NCI-H82 (cell line): ENCODE measurements at places on chromosomes 3 and 15.
A peak's percentile ranks its signal among the peaks of the same experiment; 100 is the strongest.

GRCh38 chr3:13073326-13074005 lies at the start of gene IQSEC1:
Gene IQSEC1, minus strand, starts transcription at chr3:13073429. Its CDS starts 415 bp downstream, at chr3:13073014.
- peak; percentile 77 for DNase-seq

GRCh38 chr3:185767002-185767688 lies 57.7 kb downstream of the IGF2BP2 start:
- DNase-seq = no peak

- no peak for DNase-seq
These were observed 510.1 kb upstream of the CFAP20DC start for GRCh38 chr3:59559721-59560435.

DNA sequence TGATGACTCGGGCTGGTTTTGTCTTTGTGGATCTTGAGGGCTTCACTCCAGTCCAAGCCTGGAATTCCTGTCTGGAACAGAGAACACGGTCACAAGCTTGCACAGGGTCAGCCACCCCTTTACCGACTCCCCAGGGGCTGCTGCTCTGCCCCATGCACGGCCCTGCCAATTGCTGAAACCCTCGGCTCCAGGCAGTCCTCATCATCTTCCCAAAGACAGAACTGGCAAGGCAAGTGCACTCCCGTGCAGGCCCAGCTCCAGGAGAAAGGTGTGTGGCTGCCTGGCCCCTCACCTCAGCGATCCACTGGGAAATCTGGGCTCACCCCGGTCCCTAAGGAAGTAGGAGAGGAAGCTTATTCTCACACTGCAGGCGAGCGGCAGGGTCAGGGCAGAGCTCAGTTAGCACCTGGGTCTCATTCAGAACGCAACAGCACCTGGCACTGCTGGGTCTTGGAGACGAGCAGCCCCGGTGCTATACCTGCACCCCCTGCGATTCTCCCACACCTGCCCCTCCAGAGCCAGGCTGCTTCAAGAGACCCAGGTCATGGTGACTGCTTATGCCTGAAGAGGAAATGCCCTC lies 7.2 kb downstream of the MAP6D1 start:
- no peak for DNase-seq

GRCh38 chr3:89262309-89262929 lies 155.0 kb downstream of the EPHA3 start:
- DNase-seq = no peak

GRCh38 chr15:70792171-70792573 lies 28.8 kb upstream of the UACA start:
- no peak for DNase-seq

DNA sequence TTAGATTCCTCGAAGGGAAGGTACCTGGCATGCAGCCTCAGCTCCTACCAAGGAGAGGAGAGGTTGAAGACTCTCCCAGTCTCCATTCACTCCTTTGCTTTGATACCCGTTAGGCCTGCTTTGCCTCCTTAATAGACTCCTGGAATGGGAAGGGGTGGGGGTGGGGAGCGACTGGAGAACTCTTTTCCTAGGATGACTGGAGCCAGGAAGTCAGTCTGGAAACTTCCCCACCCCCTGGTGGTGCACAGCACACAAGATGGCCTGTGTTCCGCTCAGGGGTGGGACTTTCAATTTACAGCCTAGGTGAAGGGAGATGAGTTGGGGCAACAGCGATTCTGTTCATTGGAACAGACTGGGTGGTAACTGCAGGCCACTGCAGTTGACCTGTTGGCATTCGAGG lies 21.4 kb upstream of the CELF6 start:
- DNase-seq = peak; percentile 82

DNA sequence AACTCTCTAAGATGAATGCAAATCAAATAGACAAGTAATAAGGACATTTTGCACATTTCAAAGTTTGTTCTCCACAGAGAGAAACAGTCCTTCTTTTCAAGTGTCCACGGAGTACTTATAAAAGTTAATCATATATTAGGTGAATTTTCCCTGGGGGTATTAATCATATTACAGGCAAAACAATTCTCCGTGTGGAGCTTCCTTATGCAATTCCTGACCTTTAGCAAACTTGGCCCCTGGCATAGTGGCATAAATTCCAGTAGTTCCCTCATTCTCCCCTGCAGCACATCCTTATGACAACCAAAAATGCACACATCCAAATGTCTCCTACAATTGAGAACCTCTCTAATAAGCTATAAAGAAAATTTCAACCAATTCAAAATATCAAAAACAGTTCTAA lies 34.4 kb downstream of the FSIP1 start:
- DNase-seq = no peak

DNA sequence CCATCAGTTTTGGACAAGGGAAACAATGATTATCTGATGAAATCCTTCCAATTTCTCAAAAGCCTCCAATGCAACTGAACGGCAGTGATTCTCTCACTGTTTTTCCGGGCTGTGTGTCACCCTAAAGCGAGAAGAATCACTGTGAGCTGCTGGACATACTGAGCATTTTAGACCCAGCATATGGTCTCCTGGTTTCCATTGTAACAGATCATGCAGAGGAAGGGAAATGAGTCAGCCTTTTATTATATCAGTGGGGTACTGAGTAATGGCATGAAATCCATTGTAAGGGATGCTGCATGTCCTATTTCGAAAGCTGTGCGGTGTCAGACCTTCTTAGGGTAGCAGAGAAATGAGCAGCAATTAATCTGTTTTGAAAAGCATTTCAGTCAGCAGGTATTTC lies 287.1 kb downstream of the IL5RA start:
- no peak for DNase-seq

- peak; percentile 36 for DNase-seq
These were observed 16.0 kb downstream of the WDR73 start for GRCh38 chr15:84638103-84638502.

- no peak for DNase-seq
These were observed 25.7 kb upstream of the NR2F2 start for GRCh38 chr15:96304839-96305238.

DNA sequence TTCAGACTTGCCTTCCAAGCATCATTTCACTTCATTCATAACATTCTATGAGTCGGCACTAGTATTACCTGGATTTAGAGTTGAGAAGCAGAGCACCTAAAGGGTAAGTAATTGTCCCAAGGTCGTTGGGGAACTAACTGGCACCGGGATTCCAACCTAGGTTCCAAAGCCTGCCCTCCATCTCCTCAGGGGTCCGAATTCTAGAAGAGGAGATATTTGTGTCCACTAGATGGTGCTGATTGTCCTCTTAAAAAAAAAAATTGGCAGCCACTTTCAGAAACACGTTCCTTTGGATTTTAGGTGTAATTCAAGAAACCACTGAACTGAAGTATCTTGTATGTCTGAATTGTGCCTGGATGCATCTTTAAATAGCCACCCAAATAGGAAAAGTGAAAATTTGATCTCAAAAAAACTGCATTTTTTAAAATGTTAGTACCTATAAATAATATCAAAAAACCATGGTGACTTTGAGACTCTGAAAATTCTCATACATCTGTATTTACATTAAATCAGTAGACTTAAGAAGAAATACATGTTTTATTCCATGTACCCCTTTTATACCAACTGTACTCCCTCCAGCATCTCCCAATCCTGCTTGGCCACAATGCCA lies 3.9 kb upstream of the FSIP1 start:
- DNase-seq = peak; percentile 74

DNA sequence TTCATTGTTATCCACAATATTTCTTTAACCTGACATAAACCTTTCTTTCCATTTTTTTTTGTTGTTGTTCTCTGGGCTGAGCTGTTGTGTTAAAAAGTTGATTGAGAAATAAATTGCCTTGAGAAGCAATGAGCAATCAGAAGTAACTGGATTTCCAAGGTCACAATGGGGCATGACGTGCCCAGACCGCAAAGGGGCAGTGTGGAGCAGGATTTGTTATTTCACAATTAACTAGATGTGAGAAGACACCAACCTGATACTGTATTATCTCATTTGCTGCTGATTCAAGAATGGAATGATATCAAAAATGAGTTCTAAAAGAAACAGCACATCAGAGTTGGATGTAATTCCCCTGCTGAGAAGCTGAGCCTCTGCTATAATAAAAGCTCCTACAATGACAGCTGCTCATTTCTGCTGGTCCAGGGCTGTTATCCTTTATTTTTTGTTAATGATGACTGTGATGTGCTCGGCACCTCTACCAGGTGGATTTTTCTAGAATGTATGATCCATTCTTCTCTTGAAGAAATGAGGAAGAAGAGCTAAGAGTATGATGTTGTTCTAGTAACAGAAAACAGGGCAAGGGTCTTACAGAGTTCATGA lies 28.1 kb downstream of the CPNE4 start:
- peak; percentile 75 for DNase-seq

- peak; percentile 57 for DNase-seq
These were observed 587.7 kb upstream of the NR2F2 start for GRCh38 chr15:95742836-95743235.

GRCh38 chr3:10574101-10574620 lies 68.8 kb upstream of the ATP2B2 start:
- peak; percentile 46 for DNase-seq

- DNase-seq = no peak
These were observed 41.8 kb downstream of the ITGB5 start for GRCh38 chr3:124845406-124845805.

GRCh38 chr15:84925906-84926305 lies 41.4 kb downstream of the SLC28A1 start:
- DNase-seq = no peak

DNA sequence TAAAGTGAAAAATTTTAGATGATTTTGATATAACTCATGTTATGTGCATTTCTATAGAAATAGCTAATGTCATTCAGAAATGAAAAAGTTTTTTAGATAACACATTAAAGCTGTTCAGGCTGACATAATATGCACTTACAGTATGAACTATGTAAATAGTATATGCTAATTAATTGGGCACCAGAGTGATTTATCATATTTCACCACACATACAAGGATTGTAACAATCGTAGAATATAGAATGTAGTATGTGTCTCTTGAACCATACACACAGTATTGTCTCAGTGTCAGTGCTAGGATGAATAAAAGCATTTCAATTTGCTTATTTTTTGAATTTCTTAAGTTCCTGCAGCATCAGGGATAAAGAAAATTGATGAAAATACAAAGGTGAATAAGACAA lies 710.0 kb downstream of the OTOL1 start:
- no peak for DNase-seq

DNA sequence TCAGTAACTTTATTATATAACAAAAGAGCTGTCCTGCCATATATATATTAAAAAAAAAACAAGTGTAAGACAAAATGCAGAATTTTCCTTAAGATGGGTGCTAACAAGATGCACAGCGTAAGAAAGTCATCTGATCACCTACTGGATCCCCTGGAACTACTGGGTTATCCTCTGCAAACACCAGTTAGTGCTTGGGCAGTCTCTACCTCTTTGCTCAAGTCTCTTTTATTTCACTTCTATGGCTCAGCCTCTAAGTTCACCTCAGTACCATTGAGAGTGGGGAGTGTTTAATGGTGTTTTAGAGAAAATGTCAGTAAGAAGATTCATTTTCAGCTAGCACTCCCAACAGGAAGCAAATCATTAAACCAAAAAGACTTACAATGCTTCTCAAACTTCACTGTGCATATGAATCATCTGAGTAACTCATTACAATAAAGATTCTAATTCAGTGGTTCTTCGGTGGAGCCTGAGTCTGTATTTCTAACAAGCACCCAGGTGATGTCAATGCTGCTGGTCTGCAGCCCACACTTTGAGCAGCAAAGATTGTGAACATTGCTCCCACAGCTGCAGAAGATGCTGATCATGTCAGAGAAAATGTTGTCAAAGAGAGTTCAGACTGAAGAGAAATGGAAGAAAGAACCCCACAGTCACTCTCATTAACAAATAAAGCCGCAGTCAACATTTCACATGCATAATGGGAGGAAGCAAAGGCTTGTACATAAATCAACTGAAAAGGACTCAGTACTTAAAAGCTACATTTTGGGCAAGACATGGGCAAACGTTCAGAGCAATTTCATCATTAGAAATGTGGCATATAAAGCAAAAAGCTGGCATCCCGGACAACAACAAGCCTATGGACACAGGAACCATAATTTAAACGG lies 227.1 kb upstream of the ATP11B start:
- DNase-seq = no peak

- no peak for DNase-seq
These were observed 23.8 kb downstream of the LRRC2 start for GRCh38 chr3:46542344-46542743.

DNA sequence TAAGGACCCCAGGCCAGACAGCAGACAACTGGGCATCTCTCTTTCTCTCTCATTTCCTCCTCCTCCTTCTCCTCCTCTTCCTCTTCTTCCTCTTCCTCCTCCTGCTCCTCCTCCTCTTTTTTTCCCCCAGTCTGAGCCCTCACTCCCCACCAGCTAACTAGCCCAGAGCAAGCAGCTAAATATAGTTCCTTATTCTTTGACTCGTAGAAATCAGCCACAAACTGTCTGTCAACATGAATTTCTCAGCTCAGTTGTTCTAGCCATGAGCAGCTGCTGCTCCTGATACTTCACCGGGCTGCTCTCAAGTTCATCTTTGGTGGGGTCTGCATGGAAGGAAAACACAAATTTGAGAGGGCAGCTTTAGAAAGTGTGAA lies 19.2 kb upstream of the LOXL1 start:
- DNase-seq = no peak

DNA sequence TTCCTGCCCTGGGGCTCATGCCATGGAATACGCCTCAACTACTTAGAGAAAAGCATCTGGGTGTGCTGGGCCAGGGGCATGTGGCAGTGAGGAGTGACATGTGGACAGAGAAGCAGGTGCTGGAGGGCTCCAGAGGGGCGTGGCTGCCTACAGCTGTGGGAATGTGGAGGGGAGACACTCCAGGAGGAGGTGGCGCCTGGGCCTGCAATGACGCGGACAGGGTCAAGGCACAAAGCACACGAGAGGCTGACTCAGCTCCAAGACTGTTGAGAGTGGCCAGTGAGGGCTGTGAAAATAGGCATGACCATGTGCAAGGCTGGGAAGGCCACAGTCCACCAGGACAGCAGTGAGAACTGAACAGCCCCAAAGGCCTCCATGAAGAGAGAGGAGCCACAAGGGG lies 48.5 kb downstream of the PTH1R start:
- no peak for DNase-seq

GRCh38 chr15:62877276-62877857 lies 165.2 kb upstream of the TPM1 start:
- no peak for DNase-seq

- DNase-seq = no peak
These were observed 13.3 kb downstream of the EBLN2 start for GRCh38 chr3:73074781-73075180.

GRCh38 chr3:16616083-16616482 lies 10.9 kb upstream of the DAZL start:
- no peak for DNase-seq

- no peak for DNase-seq
These were observed 151.5 kb downstream of the B3GALNT1 start for GRCh38 chr3:160953686-160954085.
